ENCODE measurements at places on chromosomes 2 and 18.

GRCh38 chr18:77115192-77115953, 17.2 kb downstream of the MBP start:
- DNase-seq: no peak

DNA sequence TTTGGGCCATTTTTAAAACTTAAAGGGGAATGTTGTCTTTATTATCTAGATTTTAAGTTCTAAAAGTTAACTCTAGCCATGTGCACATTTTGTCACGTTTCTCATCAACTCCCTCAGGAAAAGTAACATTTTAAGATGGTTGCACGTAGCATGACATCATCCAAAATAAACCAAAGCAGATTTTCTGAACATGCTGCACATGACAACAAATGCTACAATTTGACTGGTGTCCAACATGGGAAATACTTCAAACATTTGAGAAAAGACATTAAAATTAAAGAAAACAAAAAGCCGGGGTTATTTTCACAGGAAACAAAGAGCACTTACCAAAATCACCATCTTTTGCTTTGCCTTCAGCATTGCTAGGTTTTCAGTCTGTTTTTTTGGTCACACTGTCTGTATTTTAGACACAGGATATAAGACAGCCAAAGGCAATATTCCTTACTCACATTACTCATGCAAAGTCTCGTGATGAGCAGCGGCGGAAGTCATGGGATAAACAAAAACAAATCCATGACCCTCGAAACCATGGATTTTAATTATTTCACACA, 51.3 kb upstream of the RND3 start:
- DNase-seq: no peak

- DNase-seq: no peak
These were observed 804.8 kb upstream of the ZEB2 start for GRCh38 chr2:145324748-145325147.

- DNase-seq: no peak
These were observed 82.9 kb downstream of the POLR1A start for GRCh38 chr2:86022661-86023365.

- DNase-seq: no peak
These were observed 109.9 kb downstream of the ARL4C start for GRCh38 chr2:234386971-234387370.

- DNase-seq: no peak
These were observed 76.5 kb upstream of the EPB41L3 start for GRCh38 chr18:5620289-5620688.

DNA sequence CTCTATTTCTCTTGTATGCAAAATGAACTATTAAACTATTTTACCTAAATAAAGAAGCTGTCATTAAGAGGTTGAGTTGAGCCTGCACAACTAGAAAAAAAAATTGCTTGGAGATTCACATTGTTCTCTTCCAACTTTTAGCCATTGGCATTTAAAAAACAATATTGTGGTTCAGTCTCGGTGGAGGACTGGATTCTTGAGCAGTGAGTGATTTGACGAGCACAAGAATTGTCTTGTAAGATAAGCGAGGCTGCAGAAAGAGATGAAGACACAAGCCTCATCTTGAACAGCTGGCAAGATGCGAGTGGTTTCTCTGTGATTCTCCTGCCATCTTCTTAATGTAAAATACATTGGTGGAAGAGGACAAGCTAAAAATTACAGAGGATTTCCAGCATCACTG, 67.0 kb downstream of the GALR1 start:
- no peak for DNase-seq
